ENCODE measurements at places on chromosomes 5 and 9.

DNA sequence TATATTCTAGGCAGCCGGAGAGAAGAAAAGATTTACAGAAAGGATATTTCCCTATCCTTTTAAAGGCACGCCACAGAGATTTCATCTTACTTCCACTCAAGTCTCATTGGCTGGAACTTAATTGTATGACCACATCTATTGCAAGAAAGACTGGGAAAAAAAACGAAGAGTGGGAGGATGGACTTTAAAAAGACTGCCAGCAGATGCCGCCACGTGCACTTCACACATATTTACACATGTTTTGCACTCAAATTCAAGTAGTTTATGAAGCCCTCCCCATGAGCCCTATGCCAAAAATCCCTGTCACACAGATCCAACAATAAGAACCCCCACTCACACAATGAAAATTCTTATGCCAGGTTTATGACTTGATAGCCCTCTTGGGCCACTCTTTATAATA, 138.5 kb upstream of the TYRP1 start:
- DNase-seq: peak; percentile 40

GRCh38 chr5:150144879-150145278, 10.8 kb downstream of the PDGFRB start:
- DNase-seq: no peak

- DNase-seq: no peak
Observed at GRCh38 chr5:179322071-179323025, 22.9 kb downstream of the ADAMTS2 start.

- DNase-seq: no peak
Observed at GRCh38 chr5:94916619-94917018, 298.1 kb downstream of the SLF1 start.

DNA sequence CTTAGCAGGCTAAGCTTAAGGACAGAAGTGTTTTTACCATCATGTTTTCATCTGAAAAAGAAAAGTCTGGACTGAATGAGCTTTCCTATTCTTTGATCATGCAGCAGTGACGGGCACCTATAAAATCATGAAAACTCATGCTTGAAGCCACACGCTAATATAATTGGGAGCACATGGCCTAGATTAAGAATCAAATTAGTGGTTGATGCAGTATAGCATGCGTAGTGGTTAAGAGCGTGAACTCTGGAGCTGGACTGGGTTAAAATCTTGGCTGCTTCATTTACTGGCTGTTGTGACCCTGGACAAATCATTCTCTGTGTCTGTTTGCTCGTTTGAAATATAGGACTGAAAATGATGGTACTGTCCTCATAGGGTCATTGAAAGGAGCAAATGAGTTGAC, 49.9 kb upstream of the IL13 start:
- no peak for DNase-seq

DNA sequence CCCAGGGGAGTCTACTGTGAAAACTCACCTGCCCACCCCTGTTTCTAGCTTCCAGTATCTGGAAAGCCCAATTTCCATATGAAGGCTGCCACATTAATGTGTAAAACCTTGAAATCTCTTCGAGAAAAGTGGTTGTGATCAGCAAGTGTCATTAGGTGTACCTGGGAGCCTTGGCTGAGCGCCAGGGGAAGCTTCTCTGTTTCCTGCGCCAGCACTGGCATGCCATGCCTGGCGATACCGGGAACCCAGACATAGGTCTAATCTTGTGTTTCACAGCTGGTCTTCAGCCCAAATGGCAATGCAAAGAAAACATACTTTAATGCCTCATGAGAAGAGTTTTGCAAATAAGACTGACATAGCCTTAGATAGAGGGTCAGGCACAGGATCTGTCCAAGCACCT, 101.6 kb downstream of the TENT4A start:
- no peak for DNase-seq

DNA sequence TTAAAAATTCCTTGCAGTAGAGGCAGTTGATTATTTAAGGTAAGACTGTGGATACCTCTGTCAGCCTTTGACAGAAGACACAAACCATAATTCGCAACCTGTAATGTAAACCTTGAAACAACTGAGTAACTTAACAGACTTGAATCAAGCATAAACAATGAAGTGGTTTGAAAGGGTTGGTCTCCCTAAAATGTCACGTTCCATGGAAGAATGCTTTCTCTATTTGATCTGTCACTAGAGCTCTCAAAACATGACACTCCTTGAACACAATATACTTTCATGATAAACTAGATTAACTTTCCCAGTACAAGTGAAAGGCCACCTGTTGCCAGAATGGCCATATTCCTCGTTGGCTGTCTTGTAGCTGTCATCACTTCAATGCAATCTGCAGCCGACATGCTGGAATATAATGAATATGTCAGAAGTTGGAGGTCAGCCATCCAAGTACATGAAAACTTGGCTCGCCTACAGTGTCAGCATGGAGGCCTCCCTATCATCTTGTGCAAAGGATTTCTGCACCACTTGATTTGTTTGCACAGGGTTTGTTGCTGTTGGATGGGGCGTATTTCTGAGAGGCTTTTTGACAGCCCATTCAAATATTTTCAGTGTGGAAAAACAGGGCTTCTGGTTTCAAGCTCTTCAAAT, 228.0 kb downstream of the TLE4 start:
- no peak for DNase-seq

- DNase-seq: no peak
Observed at GRCh38 chr9:69036309-69036708, 757 bp downstream of the FXN start.

DNA sequence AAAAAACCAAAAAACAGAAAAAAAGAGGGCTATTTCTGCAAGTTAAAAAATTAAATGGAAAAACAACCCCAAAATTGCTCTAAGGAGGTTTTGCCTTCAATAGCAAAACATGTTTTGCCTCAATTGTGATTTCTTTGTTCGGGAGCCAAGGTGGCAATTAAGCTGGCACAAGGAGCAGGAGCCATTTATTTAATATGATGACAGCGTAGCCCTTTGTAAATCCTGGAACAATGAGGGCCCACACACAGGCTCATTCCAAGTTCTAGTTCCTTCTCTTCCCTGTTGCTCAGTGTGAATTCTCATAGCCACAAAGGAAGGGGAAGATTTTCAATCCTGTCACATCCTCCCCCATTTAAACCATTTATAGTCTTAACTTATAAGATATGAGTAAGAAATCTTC, 353.2 kb downstream of the PDE4D start:
- DNase-seq: peak; percentile 72

GRCh38 chr9:130149654-130150286, 22.4 kb upstream of the NCS1 start:
- DNase-seq: no peak

- peak; percentile 98 for DNase-seq
Observed at GRCh38 chr9:128276008-128276573, at the start of gene SWI5. SWI5 (plus strand) TSS chr9:128276276.

DNA sequence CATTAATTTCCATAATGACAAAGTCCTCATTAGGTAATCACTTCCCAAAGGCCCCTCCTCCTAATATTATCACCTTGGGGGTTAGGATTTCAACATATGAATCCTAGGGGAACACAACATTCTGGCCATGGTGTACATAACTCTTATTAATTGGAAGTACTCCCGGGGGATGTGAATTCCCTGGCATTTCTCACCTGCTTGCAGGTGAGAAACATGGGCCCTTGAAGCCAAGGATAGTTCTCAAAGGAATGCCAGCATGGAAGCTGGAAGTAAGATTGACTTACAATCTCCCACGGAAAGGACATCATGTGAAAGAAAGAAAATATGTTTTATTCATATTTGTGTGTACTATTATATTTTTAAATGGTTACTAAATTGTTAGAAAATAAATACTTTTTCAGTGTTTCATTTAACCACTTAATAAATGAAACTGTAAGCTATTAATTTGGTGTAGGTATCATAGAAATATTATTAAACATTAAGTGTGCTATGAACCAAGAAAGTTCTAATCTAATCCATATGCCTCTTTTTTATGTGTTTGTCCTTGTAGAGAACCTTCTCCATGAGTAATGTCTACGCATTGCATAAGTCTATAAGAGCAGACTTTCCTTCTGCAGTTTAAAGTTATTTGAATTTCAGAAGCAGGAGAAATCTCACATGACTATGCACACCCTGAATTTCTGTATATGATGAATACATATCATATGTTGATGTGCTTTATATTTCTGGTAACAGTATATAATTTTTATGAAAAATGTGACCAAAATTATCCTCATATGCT, 59.4 kb downstream of the ANXA1 start:
- DNase-seq: no peak

- DNase-seq: no peak
Observed at GRCh38 chr9:116233160-116233530, 79.6 kb downstream of the PAPPA start.

DNA sequence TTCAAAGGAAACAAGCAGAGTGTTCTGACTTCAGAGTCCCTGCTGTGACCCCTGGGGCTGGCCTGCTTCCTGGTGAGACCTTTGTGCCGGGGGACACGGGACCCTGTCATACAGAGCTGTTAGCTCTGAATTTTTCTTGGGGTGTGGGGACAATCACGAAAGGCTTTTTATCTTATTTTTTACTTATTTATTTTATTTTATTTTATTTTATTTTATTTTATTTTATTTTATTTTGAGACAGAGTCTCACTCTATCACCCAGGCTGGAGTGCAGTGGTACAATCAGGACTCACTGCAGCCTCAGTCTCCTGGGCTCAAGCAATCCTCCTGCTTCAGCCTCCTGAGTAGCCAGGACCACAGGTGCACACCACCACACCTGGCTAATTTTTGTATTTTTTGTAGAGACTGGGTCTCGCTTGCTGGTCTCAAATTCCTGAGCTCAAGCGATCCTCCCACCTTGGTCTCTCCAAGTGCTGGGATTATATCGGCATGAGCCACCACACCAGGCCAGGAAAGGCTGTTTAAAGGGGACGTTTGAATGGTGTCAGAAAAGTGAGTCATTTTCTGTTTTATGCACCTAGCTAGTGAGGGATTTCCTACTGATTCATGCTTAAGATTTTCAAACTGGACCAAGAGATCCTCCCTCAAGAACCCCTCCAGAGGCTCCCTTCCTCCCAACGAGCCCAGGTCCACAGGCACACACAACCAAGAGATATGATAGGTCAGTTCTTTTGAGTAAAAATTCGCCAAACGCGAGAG, 75.7 kb downstream of the OLFM1 start:
- no peak for DNase-seq

GRCh38 chr9:96071076-96071814, 195.8 kb downstream of the ERCC6L2 start:
- DNase-seq: no peak

DNA sequence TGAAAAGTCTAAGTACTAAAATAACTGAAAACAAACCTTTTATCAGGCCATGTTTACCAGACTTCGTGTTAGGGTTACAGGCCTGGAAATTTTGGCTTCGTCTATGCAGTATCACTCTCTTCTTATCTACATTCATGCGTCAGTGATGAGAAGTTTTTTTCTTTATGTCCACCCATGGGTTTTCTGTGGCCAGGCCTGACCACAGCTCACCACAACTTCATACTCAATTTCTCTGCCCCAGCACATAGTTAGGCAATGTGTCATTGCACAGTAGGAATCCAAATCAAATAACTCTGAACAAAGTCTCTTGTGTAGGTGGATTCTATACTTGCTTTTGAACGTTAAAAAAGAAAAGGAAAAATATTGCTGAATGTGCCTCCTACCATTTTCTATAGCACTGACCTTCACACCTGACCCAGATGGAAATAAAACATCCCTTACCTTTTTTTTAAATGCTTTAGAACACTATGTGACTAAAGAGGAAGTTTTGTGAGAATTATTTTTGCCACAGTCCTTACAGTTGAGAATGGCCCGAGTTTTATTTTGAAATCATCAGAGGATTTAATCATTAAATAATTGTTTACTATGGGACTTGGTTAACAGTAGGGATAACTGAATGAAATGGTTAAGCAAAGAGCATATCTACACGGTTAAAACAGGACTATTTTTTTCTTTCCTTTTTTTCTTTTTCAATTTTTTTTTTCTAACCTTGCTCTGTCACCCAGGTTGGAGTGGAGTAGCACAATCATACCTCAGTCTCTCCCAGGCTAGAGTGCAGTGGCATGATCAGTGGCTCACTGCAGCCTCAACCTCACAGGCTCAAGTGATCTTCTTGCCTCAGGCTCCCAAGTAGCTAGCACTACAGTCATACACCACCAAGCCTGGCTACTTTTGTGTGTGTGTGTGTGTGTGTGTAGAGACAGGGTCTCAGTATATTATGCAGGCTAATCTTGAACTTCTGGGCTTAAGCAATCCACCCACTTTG, 1247.0 kb upstream of the ACO1 start:
- DNase-seq: no peak

DNA sequence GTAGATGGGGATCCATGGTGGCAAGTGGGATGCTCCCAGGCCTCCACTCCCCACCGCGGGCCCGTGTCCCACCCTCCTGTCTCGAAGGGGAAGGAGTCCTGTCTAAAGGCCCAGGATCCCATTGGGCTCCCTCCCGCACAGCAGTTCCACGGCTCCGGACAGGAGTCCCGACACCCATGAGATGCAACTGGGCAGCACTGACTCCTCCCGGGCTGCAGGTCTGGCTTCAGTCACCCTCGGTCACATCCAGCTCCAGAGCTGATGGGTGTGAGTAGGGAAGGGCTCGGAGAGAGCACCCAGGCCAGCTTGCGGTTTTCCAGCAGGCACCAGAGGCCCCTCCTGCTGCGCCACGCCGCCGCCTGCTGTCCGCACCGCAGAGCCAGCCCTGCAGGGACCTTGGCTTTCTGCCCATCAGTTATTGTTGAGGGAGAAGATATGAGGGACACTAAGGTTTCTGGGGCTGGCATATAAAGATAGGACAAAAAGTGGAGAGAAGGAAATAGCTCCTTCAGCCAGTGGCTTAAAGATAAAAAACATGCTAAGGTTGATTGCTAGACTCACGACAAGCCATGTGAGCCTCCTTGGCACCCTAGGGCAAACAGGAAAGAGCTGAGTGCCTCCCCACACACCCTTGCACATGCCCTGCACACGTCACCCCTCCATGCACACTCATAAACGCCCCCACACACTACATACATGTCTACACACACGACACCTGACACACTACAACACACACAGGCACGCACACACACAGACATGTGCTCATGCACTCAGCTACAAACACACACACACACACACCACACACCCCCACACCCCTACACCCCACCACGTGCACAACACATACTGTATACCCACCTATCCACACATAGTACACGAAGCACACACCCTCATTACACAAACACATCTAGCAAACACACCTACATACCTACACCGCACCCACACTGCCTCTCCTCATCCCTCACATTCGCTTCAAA, 79.0 kb downstream of the AK8 start:
- peak; percentile 46 for DNase-seq

- no peak for DNase-seq
Observed at GRCh38 chr5:170377027-170377426, 12.1 kb downstream of the KCNMB1 start.

DNA sequence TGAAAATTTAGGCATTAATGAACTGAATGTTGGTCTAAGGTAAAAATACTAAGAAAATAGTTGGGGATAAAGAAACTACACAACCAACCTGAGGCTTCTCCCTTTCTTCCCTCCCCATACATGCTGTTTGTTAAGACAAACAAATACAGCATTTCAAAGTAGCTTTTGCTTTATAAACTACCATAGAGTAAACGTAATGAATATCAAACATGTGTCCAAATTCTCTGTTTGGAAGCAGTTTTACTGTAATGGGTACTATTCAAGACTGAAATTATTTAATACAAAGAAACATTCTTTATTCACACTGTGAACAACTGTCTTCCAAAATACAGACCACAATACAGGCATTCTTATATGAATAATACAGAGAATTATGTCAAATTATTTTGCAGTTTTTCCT, 52.0 kb downstream of the SLC44A1 start:
- DNase-seq: no peak
